ENCODE measurements at places on chromosomes 3 and 15.

GRCh38 chr15:95887666-95888390, 442.7 kb upstream of the NR2F2 start:
- DNase-seq = no peak

DNA sequence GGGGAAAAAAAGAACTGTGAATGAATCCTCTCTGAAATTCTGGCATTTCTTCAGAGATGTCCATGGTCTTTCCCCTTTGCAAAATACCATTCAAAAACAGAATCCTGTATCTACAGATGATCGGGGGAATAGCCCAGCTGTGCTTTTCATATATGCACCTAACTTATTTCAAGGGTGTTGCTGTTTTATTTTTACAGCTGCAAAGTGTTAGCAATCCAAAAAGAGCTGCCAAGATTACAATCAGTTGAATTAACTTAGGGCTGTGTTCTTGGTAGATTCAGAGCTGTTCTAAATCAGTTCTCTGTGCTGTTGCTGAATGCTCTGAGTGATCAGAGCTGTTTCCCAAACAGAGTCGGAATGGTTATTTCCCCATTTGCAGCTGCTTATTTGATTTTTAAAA, 175.7 kb upstream of the SEMA6D start:
- DNase-seq = no peak

DNA sequence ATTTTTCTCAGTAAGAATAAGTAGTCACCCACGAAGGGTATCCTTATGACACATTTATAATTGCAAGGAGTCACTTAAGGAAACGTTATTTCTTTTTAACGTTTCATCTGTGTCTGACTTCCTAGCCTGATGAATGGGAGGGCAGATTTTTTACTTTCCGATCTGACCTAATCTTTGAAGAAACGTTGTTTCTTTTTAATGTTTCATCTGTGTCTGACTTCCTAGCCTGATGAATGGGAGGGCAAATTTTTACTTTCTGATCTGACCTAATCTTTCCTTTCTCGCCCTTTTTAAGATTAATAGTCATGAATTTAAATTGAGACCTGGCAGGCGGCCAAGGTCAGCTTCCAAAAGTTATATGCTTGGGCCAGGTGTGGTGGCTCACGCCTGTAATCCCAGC, 3.0 kb upstream of the KLHL6 start:
- no peak for DNase-seq

DNA sequence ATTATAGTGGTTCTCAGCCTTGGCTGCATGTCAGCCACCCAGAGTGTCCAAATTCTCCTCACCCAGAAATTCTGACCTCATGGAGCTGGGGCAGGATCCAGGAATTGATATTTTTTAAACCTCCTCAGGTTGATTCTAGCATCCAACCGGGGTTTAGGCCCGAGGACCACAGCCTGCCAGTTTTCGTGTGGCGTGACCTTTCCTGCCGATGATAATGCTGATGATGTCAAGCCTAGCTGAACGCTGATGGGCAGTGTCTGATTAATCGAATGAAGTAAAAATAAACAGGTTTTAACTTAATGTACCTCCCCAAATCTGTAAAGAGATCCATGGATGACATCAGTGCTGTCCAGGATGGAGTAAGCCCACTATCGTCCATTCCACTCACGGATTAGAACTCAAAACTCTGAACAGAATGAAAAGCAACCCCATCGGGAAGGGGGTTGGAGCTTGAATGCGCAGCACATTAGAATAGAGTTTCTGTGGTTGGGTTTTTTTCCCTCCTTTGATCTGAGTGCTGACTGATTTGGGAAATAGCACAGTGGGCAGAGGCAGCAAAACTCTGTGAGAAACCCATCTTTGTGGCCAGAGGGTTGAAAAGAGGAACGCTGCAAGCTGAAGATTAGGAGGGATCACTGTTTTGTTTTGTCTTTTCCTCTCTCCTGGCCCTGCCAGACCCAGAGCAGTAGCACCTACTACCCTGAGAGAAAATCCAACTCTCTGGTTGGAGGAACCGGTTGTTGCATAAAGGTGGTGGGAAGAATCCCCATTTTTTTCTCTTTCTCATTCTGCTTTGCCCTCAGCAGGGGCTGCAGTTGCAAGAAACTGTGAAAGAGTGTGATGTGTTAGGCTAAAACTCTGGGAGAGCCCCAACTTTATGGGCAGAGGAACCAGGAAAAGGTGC, 153.9 kb downstream of the APBA2 start:
- DNase-seq = no peak

- DNase-seq = no peak
Observed at GRCh38 chr3:48571938-48572337, 8.4 kb upstream of the UCN2 start.

DNA sequence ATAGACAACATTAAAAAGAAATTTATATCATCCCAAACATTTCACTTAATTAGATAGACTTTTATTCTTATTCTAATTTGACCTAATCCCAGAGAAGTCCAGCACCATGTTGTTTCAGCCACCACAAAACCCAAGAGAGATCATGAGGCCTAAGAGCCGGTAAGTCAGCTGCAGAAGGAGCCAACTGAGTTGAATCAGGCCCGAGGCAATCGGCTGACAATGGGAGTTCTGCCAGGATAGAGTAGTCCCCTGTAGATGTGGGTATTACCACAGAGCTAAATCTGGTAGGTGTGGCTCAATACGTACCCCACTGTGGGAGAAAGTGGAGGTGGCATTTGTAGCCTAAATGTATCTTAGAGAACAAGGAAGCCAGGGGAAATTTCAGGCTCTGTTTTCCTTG, 49.7 kb upstream of the UMPS start:
- DNase-seq = no peak

- DNase-seq = no peak
Observed at GRCh38 chr15:37220949-37221670, 120.8 kb upstream of the MEIS2 start.

DNA sequence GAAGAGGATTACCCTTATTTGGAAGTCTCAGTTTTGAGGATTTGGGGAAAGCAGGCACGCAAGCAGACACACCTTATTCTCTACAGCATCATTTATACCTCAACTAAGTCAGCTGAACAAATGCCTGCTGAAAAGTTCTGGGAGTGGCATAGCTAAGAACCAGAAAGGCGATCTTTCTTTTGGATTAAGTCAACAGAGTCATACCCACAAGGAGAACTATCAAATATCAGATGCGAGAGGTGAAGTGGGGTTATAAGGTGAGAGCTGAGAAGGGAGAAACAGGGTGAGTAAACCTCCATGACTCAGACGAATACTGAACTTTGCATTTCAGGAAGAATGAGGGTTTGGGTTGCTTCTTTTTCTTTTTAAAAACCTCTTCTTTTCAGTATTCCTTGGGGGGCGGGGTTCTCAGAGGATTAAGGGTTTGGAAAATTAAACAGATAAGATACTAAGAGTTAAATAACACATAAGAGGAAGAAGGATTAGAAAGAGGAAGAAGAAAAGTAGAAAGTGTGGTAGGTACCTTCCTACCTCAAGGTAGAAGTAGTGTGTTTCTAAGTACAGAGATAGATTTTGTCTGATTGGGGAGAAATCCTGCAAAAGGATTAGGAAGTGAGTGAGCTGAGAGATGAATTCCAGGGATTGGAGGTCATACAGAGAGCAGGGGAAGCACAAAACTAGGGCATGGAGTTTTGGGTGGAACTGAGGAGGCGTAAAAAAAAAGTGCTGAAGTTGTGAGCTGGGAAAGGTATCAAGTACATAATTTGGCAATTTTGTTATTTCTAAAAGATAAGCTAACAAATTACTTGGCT, 41.3 kb upstream of the ICE2 start:
- DNase-seq = no peak

Measured in GM13976 (cell line).